Left lung (tissue), 14 donors: ENCODE measurements at places on chromosomes 1 and 21.

GRCh38 chr1:35298464-35298863, 30.0 kb downstream of the ZMYM4 start:
- peak; percentile 17 for DNase-seq

- DNase-seq, result no peak
Observed at GRCh38 chr21:44790368-44790767, 11.3 kb downstream of the UBE2G2 start.

DNA sequence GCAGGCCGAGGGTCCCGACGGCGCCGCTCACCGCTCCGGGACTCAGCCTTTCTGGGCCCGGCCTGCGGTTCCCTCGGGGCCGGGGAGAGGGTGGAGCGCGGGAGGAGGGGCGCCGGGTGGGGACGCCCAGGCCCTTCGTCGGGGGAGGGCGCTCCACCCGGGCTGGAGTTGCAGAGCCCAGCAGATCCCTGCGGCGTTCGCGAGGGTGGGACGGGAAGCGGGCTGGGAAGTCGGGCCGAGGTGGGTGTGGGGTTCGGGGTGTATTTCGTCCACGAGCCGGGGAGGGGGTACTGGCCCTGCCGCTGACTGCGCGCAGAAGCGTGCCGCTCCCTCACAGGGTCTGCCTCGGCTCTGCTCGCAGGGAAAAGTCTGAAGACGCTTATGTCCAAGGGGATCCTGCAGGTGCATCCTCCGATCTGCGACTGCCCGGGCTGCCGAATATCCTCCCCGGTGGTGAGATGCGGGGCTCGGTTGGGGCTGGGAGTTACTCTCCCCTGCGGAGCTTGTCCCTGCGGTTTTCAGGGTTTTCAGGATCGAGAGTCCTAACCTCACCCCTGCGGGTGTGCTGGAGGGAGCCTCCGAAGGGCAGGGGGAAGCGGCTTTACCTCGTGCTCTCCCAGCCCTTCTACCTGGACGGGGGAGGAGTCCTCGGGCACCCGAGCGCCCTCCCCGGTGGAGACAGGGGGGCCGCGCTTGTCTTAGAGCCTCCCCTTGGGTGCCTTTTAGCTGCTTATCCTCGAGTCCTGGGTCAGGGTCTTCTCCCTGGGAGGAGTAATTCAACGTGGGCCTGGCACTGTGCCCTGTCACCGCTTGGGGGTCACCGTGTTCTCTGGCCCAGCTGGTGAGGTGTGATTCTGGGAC, 2.1 kb downstream of the SAMD11 start:
- DNase-seq, result peak; percentile 54

DNA sequence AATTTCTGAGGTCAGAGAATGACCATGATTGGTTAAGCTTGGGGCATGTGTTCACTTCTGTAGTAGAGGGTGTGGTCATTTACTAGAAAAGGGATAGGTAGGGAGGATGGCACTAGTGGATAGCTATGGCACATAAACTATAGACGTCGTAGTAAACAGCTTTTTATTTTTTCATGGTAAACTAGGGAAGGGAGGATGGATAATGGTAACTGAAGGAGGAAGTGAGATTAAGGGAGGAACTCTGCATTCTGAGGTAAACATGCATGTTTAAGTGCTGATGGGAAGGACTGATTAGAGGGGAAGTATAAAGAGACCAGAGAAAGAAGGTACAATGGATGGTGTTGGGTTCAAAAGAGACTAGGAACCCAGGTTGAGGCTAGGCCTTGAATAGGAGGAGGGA, 26.9 kb downstream of the PTGS2 start:
- DNase-seq, result no peak

DNA sequence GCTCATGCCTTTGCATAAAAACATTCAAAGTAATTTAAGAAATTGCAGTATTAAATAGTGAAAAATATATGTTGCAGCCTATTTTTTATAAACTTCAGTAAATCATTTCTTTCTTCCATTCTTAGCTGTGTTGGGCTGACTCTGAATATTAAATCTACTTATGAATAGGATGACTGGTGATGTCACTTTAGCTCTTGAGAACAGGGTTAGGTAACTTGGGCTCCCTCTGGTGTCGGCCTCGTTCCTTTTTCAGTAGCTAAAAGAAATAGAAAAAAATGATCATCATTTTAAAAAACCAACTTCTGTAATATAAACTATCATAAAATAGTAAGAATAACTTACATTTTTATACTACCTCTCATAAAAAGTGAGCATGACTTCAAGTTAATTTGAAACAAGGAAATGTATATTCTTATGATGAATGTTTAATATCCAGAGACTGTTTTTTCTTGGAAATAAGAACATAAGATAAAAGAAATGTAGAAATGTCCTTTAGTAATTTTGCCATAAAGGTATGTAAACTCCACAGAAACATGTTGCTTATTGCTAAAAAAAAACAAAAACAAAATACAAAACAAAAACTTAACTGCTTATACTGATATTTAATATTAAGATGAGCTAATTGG, 26.8 kb upstream of the NCAM2 start:
- DNase-seq, result peak; percentile 68

DNA sequence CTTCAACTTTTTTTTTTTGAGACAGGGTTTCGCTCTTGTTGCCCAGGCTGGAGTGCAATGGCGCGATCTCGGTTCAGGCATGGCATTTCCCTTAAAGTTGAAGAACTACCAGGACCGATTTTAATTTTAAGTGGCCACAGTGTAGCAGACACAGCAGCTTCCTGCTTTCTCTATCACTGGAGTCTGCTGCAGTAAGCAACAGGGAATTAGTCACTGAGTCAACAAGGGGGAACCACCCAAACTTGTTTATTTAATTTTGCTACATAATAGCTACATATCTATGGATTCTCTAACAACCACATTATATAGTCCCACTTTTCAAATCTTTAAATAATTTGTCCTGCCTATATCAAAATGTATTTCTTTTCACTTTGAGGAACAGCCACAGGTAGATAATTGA, 12.5 kb upstream of the TNNI3K start:
- no peak for DNase-seq

DNA sequence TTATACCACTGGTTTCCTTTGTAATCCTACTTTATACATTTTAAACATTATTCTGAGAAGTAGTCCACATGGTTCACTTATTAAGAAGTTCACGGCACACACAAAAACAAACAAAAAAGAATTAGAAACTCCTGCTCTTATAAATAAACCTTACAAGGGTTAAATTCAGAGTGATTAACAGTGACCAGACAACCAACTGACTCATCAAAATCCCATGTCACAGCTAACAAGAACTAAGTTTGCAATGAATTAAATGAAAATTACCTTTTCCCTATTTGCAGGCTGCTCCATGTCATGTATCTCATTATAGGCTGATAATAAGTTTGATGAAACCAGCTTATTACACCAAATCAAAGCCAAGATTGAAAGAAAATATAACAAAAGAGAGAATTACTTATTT, 77.5 kb downstream of the PUM1 start:
- no peak for DNase-seq

GRCh38 chr21:17051054-17051453, 461.8 kb upstream of the CXADR start:
- DNase-seq, result no peak

- DNase-seq, result no peak
Observed at GRCh38 chr1:214709241-214709640, 106.2 kb downstream of the CENPF start.

DNA sequence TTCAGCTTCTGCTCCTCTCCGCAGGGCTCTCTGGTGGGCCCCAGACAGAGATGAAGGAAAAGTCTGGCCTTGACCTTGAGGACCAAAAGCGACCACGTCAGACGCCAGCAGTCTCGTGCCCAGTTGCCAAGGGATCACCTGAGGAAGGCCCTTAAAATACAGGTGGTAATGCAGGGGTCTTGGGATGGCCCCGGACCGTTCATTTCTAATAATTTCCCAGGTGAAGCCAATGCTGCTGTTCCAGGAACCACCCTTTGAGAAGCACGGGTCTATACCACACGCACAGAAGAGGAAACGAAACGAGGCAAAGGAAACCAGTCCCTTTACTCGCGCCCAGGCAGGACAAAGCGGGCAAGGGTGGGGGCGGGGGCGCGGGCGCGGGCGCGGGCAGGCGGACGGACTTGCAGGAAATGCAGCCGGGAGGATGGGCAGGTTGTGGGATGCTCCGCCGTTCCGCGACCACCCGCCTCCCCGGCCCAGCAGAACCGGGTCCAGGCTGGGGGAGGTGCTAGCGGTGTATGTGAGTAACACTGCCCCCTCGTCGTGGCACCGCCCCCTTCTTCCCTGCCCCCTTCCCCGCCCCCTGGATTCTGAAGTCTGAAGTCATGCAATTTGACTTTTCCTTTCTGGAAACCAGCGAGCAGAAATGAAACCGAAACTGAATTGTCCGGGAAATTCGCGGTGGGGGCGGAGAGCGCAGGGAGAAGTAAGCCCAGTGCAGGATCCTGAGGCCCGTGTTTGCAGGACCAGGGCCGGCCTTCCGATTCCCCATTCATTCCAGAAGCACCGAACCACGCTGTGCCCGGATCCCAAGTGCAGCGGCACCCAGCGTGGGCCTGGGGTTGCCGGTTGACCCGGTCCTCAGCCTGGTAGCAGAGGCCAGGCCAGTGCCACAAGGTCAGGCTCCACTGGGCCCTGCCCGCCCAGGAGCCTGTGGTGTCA, 5.8 kb upstream of the MX1 start:
- DNase-seq, result peak; percentile 86

GRCh38 chr1:207861442-207862177, 49.3 kb downstream of the CD34 start:
- no peak for DNase-seq

- DNase-seq, result no peak
Observed at GRCh38 chr1:180208264-180208663, 21.8 kb upstream of the LHX4 start.

DNA sequence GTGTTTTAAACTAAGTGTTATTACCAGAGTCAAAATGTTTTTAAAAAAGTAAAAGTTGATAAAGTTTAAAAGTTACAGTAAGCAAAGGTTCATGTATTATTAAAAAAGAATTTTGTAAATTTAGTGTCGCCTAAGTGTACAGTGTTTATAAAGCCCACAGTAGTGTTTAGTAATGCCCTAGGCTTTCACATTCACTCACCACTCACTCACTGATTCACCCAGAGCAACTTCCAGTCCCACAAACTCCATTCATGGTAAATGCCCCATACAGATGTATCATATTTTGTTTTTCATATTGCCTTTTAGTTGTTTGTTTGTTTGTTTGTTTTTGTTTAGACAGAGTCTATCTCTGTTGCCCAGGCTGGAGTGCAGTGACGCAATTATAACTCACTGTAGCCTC, 353.8 kb upstream of the PTBP2 start:
- no peak for DNase-seq

DNA sequence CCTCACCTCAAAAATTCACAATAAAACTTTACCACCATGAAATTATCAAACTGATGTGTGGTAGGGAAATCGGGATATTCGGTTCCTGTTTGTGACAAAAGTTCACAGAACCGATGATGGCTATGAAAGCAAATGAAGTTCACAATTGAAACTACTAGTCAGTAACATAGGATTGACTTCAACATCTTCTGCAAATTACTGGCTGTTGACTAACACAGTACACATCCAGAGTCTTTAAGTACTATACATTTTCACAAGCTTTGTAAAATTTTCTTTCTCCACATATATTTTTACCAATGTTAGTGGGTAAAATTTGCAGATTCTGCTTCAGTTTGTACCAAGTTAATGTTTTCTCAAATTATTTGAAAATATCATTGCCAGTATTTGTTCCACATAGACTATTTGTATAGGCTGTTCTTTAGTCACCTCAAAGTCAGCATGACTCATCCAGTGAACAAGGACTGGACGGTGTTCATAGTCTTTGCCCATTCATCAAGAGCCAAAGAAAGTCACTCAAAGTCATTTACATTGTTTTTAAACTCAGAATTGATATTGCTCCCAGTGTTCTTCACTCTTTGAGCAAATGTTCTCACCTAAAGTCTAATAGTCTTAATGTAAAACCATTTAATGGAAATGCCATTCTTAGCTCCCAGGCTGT, 213.4 kb downstream of the USP25 start:
- DNase-seq, result no peak

DNA sequence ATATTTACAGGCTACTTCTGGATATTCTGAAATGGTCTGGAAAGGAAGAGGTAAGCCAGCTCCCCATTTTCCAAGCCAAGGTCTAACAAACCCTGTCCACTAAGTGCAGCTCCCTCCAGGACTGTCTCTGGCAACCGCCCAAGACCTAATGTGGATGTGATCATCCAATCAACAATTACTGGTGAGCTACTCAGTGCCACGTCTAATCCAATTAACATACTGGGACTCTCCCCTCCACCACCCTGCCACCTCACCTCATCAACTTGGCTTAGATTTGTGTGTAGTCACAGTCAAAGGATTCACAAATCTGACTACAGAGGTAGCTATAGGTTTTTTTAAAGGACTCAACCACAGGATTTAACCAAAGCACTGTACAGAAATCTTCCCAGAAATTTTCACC, 25.4 kb upstream of the S100A7 start:
- DNase-seq, result no peak

DNA sequence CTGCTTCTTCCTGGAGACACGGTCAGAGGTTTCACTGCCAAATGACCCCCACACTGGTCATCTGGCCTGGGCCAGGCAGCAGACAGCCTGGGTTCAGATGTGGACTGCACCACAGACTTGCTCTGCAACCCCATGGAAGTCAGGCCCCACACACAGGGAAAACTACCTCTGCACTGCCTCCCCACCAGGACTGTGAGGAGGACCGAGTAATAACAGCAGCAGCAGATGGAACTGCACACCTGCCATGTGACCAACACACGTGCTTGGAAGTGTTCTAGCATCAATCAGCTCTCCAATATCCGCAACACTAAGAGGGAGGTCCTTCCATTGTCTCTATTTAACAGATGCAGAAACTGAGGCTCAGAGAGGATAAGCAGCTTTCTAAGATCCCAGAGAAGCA, 51.4 kb downstream of the SLC9A1 start:
- DNase-seq, result no peak

DNA sequence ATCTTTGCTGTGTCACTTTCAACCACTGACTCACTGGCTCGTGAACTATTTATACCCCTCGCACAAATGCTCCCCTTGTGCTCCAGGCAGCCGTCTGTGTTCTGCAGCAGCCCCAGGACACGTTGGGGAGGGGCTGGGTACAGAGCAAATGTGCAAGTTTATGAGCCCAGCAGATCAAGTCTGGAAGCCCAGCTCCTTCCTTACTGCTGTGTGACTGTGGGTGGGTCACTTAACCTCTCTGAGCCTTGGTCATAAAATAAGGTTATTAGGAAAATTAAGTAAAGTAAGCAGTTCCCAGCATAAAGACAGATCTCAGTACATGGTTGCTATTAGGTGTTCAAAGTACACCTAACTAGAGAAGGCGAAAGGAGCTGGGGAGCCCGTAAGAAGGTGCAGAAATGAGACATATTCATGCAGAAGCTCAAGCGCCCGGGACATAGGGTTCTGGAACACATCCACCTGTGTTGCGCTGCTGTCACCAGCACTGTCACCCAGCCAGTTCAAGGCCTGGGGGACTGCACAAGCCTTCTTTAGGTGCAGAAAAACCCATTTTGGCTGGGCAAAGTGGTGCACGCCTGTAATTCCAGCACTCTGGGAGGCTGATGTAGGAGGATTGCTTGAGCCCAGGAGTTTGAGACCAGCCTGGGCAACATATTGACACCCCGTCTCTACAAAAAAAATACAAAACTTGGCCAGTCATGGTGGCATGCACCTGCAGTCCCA, 13.8 kb downstream of the EFHD2 start:
- no peak for DNase-seq

- DNase-seq, result no peak
Observed at GRCh38 chr1:48718116-48718630, 58.5 kb downstream of the BEND5 start.

- no peak for DNase-seq
Observed at GRCh38 chr1:56072310-56072709, 507.1 kb downstream of the PLPP3 start.
